Activated naive CD8-positive, alpha-beta T cell treated with anti-CD3 and anti-CD28 coated beads for 36 hours (primary cell): ENCODE measurements at places on chromosomes 11 and 22. TPM values are rescaled to one million over a fixed set of nuclear protein-coding genes. Genes with fewer than 3 reads are reported as not detected.

BTBD18 gene
- not detected for total RNA-seq

LRRC56 gene
- total RNA-seq = 2.2 TPM

RASD2 gene
- 0.06 TPM for total RNA-seq

MRGPRX4 gene
- not detected for total RNA-seq

RFPL2 gene
- total RNA-seq = not detected
